ENCODE measurements at places on chromosomes 12 and 14. TPM values are rescaled to one million over a fixed set of nuclear protein-coding genes. Genes with fewer than 3 reads are reported as not detected.

OTX2 gene
- not detected for total RNA-seq

TTC6 gene
- total RNA-seq, result not detected

ASCL1 gene
- total RNA-seq, result not detected

DNA sequence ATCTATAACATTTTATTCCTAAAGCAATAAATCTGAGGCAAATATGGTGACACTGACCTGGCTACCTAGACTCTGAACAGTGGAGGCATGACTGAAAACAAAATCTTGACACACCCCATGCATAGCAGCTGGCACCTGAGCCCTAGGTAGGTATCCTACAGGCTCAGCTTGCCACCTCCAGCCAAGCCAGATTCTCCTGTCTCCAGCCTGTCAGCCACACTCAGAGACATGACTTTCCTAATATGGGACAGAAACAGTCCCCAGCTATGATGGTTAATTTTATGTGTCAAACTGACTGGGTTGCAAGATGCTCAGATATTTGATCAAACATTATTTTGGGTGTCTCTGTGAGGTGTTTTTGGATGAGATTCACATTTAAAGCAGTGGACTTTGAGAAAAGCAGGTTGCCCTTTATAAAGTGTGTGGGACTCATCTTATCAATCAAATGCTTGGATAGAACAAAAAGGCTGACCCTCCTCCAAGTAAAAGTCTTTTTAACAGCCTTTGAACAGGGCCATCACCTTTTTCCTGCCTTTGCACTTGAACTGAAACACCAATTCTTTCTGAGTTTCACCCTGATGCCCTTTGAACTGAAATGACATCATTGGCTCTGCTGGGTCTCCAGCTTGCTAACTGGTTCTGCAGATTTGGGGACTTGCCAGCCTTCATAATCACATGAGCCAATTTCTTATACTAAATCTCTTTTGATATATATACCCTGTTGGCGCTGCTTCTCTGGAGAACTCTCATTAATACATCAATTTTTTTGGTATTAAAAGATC lies 125.4 kb downstream of the LLPH start:
- H3K36me3 ChIP-seq, result no peaks in the 10 kb centered on the region
- DNase-seq, result no peak
- H3K27me3 ChIP-seq, result peaks cover 23% of the 10 kb centered on the region
- H3K4me3 ChIP-seq, result no peak overlapping the region
- H3K4me1 ChIP-seq, result no peaks in the 10 kb centered on the region
- H3K27ac ChIP-seq, result no peak overlapping the region

GRCh38 chr14:22300646-22301045 lies 288.4 kb downstream of the DAD1 start:
- H3K4me1 ChIP-seq, result no peaks in the 10 kb centered on the region
- H3K27me3 ChIP-seq, result no peaks in the 10 kb centered on the region
- no peak overlapping the region for H3K27ac ChIP-seq
- H3K4me3 ChIP-seq, result no peak overlapping the region
- H3K36me3 ChIP-seq, result no peaks in the 10 kb centered on the region

GRCh38 chr14:49677643-49678042 lies 10.4 kb downstream of the POLE2 start:
- peaks cover 71% of the 10 kb centered on the region for H3K36me3 ChIP-seq
- H3K4me3 ChIP-seq, result no peak overlapping the region
- H3K27ac ChIP-seq, result no peak overlapping the region
- no peak for DNase-seq

GRCh38 chr12:109999649-109999971 lies 380 bp downstream of the ANKRD13A start:
- no peaks in the 10 kb centered on the region for H3K36me3 ChIP-seq
- DNase-seq, result no peak
- no peaks in the 10 kb centered on the region for H3K27me3 ChIP-seq
- H3K4me3 ChIP-seq, result peak overlapping the region; percentile 89

DNA sequence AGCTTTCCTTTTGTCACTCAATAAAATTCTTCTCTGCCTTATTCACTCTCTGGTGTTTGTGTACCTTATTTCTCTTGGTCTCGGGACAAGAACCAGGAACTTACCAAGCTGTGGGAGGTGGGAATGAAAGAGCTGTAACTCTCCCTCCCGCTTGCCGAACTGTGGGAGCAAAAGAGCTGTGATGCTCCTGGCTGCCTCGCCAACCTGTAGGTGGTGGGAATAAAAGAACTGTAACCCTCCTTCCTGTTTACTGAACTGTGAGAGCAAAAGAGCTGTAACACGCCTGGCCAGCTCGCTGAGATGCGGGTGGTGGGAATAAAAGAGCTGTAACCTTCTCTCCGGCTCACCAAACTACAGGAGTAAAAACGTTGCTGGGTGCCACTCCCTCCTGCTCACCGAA lies 314.1 kb upstream of the LRIG3 start:
- H3K4me3 ChIP-seq, result no peak overlapping the region
- H3K4me1 ChIP-seq, result no peaks in the 10 kb centered on the region
- no peak overlapping the region for H3K27ac ChIP-seq
- H3K27me3 ChIP-seq, result no peaks in the 10 kb centered on the region

DNA sequence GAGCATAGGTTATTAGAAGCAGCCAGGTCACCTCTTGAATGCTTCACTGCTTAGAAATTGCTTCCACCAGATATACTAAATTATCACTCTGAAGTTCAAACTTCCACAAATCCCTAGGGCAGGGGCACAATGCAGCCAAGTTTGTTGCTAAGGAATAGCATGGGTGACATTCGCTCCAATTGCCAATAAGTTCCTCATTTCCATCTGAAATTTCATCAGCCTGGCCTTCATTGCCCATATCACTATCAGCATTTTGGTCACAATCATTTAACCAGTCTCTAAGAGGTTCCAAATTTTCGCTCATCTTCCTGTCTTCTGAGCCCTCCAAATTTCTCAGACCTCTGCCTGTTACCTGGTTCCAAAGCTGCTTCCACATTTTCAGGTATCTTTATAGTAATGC lies 356.1 kb downstream of the DAD1 start:
- H3K36me3 ChIP-seq, result no peaks in the 10 kb centered on the region
- H3K27me3 ChIP-seq, result no peaks in the 10 kb centered on the region
- H3K4me3 ChIP-seq, result no peak overlapping the region
- DNase-seq, result no peak
- no peak overlapping the region for H3K27ac ChIP-seq
- peaks cover 2% of the 10 kb centered on the region for H3K4me1 ChIP-seq

DNA sequence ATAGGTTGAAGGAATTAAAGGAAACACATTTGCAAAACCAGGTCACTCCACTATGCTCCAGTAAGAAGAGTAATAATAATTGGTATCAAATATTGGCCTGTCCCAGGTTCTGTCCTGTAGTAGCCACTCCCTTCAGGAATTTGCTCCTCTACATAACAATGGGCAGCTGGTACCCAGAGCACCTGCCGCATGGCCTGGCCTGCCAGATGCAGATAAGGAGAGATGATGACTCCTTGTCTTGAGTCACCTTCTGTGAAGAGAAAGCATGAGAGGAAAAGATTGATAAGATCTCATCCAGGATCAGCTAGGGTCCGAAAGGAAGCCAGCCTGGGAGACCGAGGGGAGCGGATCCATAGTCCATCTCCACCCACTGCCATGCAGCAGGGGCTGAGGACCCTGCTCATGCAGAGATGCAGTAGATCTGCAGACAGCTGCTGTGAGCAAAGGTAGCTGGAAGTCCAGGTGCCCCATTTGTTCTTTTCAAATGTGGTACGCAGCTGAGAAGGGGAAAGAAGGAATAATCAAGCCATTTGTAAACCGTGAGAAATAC lies 24.3 kb downstream of the VCPKMT start:
- H3K27ac ChIP-seq, result no peak overlapping the region
- peaks cover 5% of the 10 kb centered on the region for H3K36me3 ChIP-seq
- no peak for DNase-seq
- no peak overlapping the region for H3K4me3 ChIP-seq

- no peaks in the 10 kb centered on the region for H3K36me3 ChIP-seq
- DNase-seq, result no peak
- no peaks in the 10 kb centered on the region for H3K4me1 ChIP-seq
- H3K27me3 ChIP-seq, result no peaks in the 10 kb centered on the region
Observed at GRCh38 chr14:90576581-90576980, 179.8 kb downstream of the CALM1 start.
